Activated naive CD8-positive, alpha-beta T cell treated with anti-CD3 and anti-CD28 coated beads, Interleukin-2, amount 10 ng/mL, durations not matched to agents 7 days and 5 days (primary cell): ENCODE measurements at places on chromosomes 5 and 9. TPM values are rescaled to one million over a fixed set of nuclear protein-coding genes. Genes with fewer than 3 reads are reported as not detected.

LCP2 gene
- 452 TPM for total RNA-seq

LCN2 gene
- not detected for total RNA-seq

CEL gene
- total RNA-seq = 2.3 TPM

SLC34A1 gene
- 1.9 TPM for total RNA-seq

NR4A3 gene
- 1.2 TPM for total RNA-seq

C1QTNF3 gene
- 4.1 TPM for total RNA-seq

MRPL41 gene
- total RNA-seq = 58.8 TPM

ANKRD31 gene
- total RNA-seq = 0.58 TPM

C9orf50 gene
- total RNA-seq = not detected

CTSV gene
- 0.45 TPM for total RNA-seq

GRCh38 chr9:19992556-19992955 lies 203.7 kb upstream of the SLC24A2 start:
- no peak overlapping the region for H3K4me3 ChIP-seq
- H3K4me1 ChIP-seq = peaks cover 37% of the 10 kb centered on the region
- no peak for DNase-seq
- no peaks in the 10 kb centered on the region for H3K27me3 ChIP-seq

DNA sequence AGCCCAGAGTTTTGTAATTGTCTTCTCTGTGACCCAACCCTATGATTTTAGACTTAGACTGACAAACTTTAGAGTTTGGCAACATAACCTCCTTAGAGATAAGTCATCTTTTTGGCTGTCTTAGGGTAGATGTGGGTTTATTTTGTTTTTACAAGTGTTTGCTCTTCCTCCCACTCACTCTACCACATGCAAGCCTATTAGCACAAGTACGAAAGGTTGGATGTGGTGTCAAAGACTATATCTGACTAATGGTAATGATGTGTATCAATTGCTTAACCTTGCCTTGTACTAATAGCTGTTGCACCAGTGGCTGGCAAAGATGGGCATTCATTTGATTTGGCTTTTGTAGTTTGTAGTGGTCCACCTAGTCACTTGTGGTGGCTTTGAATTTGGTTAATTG lies 46.5 kb downstream of the SLC25A46 start:
- no peak overlapping the region for H3K4me3 ChIP-seq
- H3K36me3 ChIP-seq = no peaks in the 10 kb centered on the region
- H3K27me3 ChIP-seq = no peaks in the 10 kb centered on the region
- no peak for DNase-seq
- H3K27ac ChIP-seq = no peak overlapping the region

DNA sequence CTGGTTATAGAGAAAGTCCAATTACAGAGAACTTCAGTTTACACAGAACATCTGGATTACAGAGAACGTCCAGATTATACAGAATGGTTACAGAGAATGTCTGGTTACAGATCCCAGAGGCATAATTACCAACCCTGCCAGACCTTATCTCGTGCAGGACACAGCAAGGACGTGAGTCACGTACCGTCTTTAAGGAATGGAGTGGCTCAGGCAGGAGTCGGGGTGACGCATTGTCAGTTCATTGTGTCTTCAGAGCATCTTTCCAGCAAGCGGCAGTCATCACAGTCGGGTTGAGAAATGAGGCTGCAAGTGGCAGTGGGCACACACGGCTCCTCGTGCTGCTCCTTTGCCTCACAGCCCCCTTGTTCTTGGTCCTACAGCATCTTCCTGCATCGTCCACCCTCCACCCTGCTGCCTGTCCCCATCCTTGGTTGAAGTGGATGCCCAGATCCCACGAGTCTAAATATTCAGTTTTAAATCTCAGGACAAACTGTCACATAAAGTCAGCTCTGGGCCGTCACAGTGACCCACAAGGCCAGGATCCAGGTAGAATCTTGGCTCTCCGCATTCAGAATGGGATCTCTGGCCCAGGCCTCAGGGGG lies 30.0 kb upstream of the SLC6A19 start:
- peaks cover 10% of the 10 kb centered on the region for H3K4me1 ChIP-seq
- H3K27me3 ChIP-seq = peaks cover 6% of the 10 kb centered on the region
- no peak overlapping the region for H3K4me3 ChIP-seq
- no peaks in the 10 kb centered on the region for H3K36me3 ChIP-seq
- H3K27ac ChIP-seq = no peak overlapping the region
- DNase-seq = no peak

- peak overlapping the region; percentile 99 for H3K4me3 ChIP-seq
- peak overlapping the region; percentile 96 for H3K27ac ChIP-seq
- H3K4me1 ChIP-seq = peaks cover 8% of the 10 kb centered on the region
Observed at GRCh38 chr9:34179213-34180136, 632 bp downstream of the UBAP1 start.

GRCh38 chr9:16003785-16004184 lies 450.9 kb downstream of the CCDC171 start:
- peaks cover 2% of the 10 kb centered on the region for H3K27me3 ChIP-seq
- DNase-seq = no peak
- H3K4me1 ChIP-seq = no peaks in the 10 kb centered on the region
- H3K36me3 ChIP-seq = no peaks in the 10 kb centered on the region

DNA sequence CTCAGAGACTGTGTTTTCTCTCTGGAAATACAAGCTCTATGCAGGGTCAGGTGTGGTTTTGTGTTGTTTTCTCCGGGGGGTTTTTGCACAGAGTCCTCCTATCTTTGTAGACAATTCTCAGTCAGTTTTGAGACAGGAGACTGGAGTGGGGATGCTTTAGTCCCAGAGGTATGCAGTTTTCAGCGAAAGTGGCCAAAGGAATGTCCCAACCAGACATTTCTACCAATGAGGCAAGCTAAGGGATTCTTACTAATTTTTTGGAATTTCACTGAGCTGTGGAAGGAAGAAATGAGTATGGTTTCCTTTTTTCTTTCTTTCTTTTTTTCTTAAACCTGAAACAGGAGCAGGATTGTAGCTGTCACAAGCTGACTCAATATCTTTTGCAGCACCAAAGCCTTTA lies 35.3 kb upstream of the PLPP1 start:
- H3K27ac ChIP-seq = no peak overlapping the region
- no peak for DNase-seq
- peaks cover 5% of the 10 kb centered on the region for H3K27me3 ChIP-seq
- H3K4me3 ChIP-seq = no peak overlapping the region
